ENCODE measurements at places on chromosomes 1 and 21. TPM values are rescaled to one million over a fixed set of nuclear protein-coding genes. Genes with fewer than 3 reads are reported as not detected.

FMN2 gene
- total RNA-seq: not detected

KRTAP10-1 gene
- total RNA-seq: not detected

PLA2G2F gene
- total RNA-seq: not detected

FMO1 gene
- total RNA-seq: 0.15 TPM

All from heart right ventricle (tissue), 16 donors.